ENCODE measurements at places on chromosomes 1 and 21.
A peak's percentile ranks its signal among the peaks of the same experiment; 100 is the strongest.

DNA sequence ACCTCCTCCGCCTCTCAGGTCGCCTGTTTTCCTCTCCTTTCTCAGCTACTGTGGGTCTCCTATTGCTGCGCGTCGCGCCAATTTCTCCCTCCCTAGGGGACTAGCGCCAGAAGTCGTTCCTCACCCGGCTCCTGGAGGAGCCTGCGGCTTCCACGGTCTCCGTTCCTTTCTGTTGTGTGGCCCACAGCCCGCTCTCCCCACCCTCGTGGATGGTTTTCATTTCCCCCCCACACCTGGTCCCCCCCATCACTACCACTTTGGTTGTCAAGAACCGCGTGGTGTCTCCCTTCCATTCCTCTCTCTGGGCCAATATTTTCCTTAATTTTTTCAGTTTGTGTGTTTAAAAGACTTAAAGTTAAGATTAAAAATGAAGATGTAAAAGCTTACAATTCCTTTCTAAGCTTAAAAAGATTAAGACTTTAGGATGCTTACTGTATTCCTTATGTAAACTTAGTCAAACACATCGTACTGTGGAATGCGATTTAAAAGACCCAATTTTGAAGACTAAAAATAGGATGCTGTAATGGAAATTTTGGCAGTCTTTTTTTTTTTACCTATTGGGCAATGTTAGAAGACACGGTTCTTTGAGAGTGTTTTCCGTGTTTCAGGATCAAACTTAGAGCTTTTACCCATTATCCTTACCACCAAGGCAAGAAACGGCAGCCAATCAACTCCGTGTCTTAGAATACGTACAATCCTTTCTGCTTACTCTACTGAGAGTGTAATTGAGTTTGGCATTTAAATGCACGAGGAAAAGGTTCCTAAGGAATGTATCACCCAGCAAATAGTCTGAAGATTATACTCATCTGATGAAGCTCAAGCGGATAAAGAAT is 773 bp downstream of the CNST start:
- DNase-seq: peak; percentile 38

DNA sequence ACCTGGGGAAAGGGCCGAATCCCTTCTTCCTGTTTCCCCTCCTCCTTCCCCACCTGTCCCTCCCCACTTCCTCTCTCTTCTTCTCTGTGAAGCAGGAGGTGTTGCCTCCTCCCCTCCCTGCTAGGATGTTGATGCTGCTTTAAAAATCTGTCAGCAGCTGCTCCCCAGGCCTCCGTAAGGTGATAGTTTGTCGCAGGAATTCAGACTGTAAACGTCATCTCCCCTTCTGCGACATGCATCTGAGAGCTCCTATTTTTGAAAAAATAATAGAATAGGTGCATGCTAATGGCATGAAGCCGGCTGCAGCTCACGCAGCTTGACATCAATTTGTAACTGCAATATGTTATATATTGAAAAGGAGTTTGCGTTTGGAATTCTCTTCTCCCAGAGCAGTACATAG is 70.1 kb downstream of the KAZN start:
- no peak for DNase-seq

GRCh38 chr1:235417086-235417697 is 50.0 kb downstream of the TBCE start:
- peak; percentile 72 for DNase-seq

DNA sequence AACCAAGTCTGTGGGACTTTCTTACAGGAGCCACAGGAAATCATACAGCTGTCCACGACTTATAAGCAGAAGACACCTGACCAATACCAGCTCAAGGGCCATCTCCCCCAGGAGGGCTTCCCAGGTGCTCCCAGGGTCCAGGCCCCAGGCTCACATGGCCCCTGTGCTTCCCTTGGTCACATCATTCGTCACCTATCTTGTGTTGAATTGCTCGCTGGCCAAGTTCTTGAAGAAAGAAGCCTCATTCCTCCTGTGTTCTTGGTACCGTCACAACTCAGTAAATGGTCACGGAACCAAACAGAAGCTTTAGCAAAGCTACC is 3.0 kb downstream of the NPHP4 start:
- DNase-seq: no peak

GRCh38 chr1:40599926-40600325 is 65.6 kb downstream of the RIMS3 start:
- DNase-seq: peak; percentile 56

- DNase-seq: no peak
Observed at GRCh38 chr1:31775210-31775999, 11.3 kb upstream of the ADGRB2 start.

DNA sequence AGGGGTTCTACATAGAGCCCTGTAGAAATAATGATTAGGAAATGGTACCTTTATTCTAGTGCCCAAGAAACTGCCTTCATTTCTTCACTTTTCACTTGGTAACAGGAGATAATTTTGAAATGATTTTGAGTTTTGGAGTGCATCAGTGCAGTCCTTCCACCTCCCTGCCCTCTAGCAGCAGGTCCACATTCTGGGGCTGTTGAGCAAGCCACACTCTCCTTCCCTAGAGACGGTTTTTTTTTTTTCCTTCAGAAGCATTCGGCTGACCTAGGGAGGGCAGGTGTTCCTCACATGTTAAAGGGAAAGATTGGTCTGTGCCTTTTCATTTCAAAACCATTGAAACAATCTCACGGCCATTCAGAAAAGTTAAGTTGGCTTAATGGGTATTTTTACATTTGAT is 39.8 kb downstream of the SLC37A1 start:
- DNase-seq: no peak

DNA sequence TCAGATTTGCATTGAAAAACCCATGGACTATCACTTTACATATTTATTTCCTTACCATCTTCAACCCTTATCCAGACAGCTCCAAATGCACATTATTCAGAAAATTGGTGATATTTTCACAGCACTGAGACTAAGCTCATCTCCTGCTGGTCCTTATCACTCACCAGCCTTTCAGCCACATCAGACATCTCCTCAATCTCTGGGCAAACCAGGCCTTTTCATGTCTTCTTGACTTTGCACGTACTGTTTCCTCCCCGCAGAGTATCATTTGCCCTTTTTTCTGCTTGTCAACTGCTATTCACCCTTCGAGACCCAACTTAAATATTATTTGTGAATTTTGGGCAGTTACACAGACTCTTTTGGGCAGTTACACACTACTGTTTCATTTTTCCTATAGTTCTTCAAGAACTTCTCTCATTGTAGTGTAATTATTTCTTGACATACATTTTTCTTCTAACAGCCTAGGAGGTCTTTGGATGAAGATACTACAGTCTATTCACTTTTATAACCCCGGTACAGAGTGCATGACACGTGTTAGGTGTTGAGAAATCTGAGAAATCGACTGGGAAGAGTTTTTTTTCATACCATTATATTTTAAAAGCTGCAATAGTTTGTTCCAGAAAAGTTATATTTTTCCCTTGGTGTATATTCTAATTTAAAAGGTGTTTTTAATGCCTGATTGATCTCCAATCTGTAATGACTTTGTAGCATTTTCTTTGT is 98.0 kb downstream of the FGGY start:
- no peak for DNase-seq

GRCh38 chr1:236124965-236125364 is 17.4 kb upstream of the GPR137B start:
- no peak for DNase-seq

GRCh38 chr1:5954964-5955363 is 37.3 kb downstream of the NPHP4 start:
- no peak for DNase-seq

DNA sequence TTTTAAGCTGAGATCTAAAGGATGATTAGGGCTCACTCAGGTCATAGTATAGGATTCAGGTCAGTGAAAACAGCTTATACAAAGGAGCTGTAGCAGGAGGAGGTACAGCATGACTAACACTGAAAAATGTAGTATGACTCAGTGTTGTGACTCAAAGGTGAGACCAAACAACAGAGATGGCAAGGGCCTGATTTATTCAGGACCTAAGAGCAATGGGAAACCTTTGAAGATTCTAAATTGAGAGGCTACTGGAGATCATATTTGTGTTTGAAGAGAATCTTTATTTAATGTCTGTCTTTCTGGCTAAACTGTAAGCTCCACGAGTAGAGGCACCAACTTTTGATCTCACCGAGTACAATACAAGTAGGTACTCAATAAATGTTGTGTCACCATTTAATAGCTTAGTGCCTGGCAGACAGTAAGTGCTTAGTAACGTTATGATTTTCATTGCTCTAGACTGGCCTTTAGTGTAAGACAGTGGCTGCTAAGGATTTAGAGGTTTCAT is 43.5 kb downstream of the PRKAA2 start:
- no peak for DNase-seq

DNA sequence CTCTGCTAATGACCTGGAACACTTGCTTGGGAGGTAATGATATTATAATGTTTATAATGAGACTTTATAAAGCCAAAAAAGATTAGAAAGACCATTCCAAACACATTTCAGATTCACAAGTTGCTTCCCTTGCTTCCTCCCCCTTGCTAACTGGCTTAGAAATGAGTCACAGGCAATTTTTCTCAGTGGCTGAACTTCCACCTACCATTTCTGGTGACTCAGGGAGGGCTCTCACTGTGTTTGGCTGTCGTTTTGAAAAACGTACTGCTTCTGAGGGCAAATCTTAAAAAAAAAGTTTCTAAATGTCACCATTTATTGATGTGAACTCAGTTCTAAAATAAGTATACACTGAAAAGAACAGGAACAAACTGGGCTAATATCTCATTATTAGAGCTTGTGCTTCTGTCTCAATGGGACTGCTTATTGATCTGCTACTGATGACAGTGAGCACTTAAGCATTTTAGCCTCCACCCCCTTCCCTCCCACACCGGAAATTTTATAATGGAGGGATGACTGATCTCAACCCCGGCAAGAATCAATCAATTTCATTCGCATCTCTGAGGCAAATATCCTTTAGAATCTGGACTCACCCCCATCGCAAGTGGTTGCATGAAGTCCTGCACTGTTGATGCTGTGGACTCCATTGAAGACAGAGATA is 278.3 kb downstream of the KCTD3 start:
- DNase-seq: no peak

- no peak for DNase-seq
Observed at GRCh38 chr1:72481420-72481970, 199.2 kb upstream of the NEGR1 start.

- no peak for DNase-seq
Observed at GRCh38 chr1:173995475-173995874, 26.7 kb downstream of the RC3H1 start.

GRCh38 chr1:216250861-216251260 is 172.4 kb downstream of the USH2A start:
- DNase-seq: no peak

GRCh38 chr1:161117759-161118581 is at the start of the genes NIT1 and PFDN2:
NIT1 (plus strand) TSS chr1:161118105; CDS start chr1:161118177, 72 bp downstream.
PFDN2 (minus strand) TSS chr1:161118037; CDS start chr1:161118026, 11 bp downstream.
- peak; percentile 91 for DNase-seq

DNA sequence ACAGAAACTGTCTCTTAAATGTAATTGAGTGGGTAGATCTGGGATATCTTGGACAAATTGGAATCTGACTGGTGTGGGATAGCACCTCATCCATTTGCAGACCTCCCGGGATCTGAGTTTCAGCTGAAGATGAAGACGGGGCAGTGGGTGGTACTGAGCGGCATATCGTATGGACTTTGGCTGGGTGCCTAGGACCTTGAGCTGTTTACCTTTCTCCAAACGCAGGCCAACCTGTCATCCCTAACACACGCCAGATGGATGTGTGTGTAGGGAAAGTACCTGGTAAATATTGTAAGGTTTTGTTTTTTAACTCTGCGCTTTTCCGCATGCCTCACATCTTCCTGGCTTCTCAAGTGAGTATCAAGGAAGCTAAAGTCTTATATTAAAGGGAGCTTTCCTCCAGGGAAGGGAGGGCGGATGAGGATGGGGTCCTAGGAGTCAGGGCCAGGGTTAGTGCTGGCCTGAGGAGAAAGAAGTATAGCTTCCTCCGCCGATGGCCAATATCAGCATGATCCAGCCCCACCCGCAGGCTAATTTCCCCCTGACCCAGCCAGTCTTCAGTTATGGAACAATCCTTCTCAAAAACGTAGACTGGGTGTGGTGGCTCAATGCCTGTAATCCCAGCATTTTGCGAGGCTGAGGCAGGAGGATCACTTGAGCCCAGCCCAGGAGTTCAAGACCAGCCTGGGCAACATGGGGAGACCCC is 26.2 kb downstream of the ATP8B2 start:
- DNase-seq: no peak

DNA sequence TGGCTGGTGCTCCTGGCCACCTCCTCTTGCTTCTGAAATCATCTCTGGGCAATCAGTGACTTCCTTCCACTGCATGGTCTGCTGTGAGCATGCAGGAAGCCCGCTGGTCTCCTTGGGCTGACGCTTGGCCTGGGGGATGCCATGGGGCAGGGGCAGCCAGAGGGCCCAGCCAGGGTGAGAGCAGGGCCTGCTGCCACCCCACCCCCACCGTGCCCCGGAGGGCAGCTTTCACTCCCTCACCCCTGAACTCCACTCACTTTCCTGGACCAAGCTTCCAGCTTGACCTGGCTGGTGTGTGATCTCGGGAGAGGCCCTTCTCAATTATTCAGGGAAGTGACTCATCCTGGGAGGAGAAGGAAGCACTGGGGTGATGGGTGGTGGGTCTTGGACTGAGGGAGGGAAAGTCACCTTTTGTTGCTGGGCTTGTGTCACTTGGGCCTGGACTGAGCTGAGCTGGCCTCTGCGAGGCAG is 270.2 kb upstream of the CSF3R start:
- DNase-seq: no peak

DNA sequence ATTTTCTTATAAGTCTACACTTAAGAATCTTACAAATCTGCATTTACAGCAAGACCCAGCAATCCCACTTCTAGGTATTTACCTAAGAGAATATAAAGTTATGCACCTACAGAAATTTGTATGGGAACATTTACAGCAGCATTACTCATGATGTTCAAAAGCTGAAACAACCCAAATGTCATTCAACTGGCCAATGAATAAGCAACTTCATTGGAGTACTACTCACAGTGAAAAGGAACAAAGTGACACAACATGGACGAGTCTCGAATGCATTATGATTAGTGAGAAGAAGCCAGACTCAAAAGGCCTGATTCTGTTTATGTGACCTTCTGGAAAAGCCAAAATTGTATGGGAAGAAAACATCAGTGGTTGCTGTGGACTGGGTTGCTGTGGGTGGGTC is 116.9 kb downstream of the CAMTA1 start:
- DNase-seq: no peak

- peak; percentile 87 for DNase-seq
Observed at GRCh38 chr1:156090840-156091188, 8.5 kb upstream of the MEX3A start.

DNA sequence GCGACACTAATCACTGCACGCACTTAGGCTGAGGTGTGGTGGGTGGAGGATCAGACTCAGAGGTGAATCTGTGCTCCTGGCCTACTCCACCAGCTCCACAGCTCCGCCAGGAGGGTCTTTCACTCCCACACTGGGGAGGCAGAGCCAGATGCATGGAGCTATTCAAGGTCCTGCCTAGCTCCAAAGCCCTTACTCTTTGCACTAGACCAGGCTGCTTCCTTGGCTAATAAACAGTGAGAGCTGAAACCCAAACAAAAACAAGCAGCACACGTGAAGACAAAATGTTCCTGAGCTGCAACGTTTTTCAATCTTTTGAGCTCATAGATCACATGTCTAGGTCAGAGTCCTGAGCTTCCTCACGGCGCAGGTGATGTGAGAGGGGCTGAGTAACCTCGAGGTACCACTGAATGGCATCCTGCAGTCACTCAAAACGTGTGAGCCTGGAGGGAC is 19.2 kb downstream of the CAPZB start:
- no peak for DNase-seq

GRCh38 chr1:7255303-7256058 is 470.2 kb downstream of the CAMTA1 start:
- DNase-seq: no peak

GRCh38 chr1:112544751-112545150 is 36.0 kb downstream of the WNT2B start:
- no peak for DNase-seq

Measured in suppressor macrophage treated with lipopolysaccharide for 4 hours (primary cell).